ENCODE measurements at places on chromosomes 5 and 9. TPM values are rescaled to one million over a fixed set of nuclear protein-coding genes. Genes with fewer than 3 reads are reported as not detected.

The DAB2IP gene
- total RNA-seq, result 18.4 TPM

- DNase-seq, result no peak
These were observed 66.3 kb downstream of the PRELID2 start for GRCh38 chr5:145768863-145769262.

GRCh38 chr9:2263665-2264064 lies 248.5 kb downstream of the SMARCA2 start:
- no peak for DNase-seq

DNA sequence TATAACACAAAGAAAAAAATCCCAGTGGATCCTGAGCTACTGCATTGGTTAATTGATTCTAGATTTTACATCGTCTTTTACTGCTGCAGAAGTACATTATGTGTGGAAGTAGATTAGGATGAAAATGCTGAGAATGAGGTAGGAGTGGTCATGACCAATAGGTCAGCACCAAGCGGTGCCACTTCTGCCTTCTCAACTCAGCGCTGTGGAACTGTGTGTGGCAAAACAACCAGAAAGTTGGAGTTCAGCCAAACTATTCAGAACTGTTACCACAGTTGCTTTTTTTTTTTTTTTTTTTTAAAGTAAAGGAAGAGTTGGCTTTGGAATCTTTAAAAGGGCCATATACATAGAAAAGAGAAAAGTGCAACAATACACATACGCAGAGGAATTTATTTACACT lies 24.2 kb downstream of the POU5F2 start:
- DNase-seq, result no peak

DNA sequence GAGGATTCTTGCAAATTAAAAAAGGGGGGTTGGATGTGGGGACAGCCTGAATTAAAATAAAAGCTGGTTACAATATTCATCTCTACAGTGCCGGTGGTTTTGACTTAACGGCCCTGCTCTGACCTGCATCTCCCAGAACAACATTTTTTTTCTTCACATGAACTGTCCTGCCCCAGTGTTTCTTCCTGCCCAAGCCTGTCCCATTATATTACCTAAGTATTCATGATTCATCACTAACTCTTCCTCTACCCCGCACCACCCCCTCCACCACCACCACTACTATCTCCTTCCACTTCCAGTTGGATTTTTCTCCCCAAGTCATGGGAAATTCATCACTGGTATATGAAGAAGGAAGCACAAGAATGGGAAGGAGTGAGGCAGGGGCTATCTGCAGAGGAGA lies 90.1 kb downstream of the ZFAND5 start:
- DNase-seq, result no peak

- no peak for DNase-seq
These were observed 4.4 kb upstream of the OR2S2 start for GRCh38 chr9:35962126-35962906.

GRCh38 chr9:12614488-12614887 lies 78.7 kb upstream of the TYRP1 start:
- no peak for DNase-seq

The PCDHGA9 gene
- total RNA-seq, result 0.15 TPM

The EIF4E1B gene
- total RNA-seq, result not detected

DNA sequence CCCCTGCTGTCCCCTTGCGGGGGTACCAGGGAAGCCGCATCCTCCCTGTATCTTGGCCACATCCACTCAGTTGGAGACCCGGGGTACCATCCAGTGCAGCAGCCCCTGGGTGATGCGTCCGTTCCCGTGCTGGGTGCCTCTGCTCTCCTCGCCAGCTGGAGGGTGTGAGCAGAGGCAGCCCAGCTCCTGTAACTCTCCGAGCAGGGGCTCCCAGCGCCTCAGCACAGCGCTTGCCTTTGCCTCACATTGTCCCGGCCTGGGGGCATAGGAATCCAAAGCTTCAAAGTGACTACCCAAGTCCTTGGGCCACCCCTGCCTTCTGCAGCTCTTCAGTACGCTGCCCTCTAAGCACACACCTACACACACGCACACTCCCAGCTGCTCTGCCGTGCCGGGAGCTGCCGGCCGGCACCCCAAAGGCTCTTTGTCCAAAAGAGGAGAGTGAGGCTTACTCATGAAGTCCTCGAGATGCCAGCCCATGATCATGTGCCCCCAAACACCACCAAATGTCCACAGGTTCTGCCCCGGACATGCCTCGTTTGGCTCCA lies 733 bp downstream of the ANGPTL2 start:
- DNase-seq, result no peak

The FLT4 gene
- 0.44 TPM for total RNA-seq

- no peak for DNase-seq
These were observed 12.7 kb downstream of the NIPBL start for GRCh38 chr5:36889264-36889663.

DNA sequence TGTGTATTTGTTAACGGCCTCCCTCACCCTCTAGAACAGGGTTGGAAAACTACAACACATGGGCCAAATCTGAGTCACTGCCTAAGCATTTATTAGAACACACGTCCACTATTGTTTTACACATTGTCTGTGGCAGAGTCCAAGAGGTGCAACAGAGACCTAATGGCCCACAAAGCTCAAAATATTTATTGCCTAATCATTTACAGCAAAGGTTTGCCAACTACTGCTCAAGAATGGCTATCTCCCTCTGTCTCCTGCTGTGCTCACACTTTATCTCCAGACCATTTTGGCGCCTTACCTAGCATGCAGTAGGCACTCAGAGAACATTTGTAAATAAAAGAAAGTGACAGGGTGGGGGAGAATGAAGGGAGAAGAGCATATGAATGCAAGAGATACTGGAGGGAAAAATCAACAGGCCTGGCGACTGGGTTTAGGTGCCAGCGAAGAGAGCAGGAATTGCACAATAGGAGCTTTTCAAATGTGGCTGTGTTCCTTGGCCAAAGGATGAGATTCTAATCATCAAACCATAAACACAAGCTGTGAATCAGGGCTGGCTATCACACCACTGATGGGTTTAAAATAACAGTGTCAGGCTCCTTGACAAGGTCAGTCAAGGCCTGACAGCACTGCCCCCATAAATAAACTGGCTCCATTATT lies 80.3 kb downstream of the EPB41L4A start:
- no peak for DNase-seq

DNA sequence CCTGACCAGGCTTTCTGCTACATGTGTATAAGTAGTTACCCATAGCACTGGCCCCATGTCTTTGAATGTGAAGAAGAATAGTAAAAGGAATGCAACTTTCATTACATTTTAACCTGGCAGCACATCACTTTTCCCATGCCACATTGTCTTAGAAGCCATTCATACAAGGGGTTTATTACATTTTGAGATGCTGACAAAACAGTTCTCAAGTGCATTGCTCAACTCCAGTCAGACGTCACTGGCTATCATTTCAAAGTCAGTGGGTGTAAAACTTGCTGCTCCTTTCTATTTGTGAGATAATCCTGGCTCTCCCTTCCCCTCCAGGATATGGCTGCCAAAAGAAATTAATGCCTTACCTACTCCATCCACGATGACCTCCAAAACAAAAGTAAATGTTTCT lies 97.0 kb upstream of the VCAN start:
- no peak for DNase-seq

The TAF11L5 gene
- total RNA-seq, result not detected

GRCh38 chr5:151005187-151005949 lies 15.0 kb upstream of the GPX3 start:
- DNase-seq, result no peak

The ANKRD18A gene
- total RNA-seq, result 9.6 TPM

GRCh38 chr9:114287001-114287762 lies 35.7 kb upstream of the ORM1 start:
- no peak for DNase-seq

DNA sequence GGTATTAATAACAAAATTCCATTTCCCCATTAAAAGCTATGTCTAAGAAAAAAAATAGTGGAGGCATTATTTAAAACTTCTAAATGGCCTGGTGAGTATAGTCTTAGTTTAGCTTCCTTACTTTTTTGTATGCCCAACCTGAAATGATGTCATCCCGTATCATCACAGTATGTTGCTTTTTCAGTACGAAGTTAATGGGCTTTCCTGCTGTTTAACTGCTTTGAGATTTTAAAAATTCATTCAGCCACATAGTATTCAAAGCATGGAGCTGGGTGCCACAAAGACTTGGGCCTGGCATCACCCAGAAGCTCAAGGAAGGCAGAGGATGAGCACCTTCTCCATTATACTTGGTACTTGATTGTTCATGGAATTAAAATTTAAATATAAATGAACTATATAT lies 7.4 kb downstream of the F2RL2 start:
- no peak for DNase-seq

DNA sequence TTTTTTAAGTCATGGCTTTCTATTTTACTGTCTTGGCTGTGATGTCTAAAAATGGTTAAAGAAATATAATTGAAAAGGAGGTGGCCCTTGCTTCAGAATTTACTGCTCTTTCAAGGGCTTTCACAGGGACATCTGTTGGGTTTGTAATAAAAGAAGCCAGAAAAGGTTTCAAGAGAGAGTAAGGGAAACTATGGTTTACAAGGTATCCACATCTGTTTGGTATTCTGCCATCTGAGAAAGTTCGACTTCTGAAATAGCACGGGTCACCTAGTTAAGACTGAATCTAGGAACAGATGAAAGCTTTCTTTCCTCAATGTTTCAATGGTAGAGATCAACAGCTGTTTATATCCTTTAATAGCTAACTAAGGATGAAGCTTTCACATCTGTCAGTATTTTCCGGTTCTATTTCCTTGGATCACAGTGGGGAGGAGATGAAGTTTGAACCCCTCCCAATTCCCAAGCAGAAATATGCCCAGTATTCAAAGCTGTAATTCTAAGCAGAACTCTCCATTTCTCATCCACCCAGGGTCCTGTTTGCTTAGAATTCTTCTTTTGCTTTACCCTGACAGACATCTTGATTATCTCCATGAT lies 72.8 kb upstream of the IFNK start:
- DNase-seq, result no peak

DNA sequence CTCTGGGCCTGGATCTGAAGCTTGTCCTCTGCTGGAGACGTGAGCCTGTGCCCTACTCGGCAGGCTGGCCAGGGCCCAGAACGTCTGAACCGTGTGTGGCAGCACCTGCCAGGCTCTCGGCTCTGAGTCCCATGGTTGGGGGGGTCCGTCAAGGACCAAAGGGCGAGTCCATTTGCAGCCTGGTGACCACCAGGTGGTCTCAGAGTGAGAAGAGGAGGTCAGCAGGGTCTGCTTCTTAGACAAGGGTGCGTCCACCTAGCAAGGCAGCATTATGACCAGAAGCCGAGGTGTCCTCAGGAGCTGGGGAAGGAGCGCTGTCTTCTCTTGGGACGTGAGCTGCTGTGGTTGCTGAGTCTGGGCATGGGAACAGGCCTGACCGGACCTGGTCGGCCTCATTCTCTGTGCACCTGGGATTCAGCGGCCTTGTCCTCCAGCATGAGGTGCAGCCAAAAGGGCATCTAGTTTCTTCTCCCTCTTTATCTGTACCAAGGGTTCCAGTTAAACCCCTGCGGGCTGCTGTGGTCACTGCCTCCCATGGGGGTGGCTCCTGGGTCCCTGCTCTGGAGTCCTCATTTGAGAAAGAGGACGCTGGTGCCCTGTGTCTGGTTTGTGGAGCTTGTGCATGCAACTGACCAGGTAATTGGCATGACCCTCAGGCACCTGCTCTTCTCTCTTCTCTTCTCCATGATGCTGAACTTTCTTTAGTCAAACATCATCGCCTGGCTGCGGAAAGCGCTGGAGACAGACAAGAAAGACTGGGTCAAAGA lies 14.4 kb downstream of the EXOC3 start:
- DNase-seq, result no peak

- no peak for DNase-seq
These were observed 206.6 kb downstream of the ICE1 start for GRCh38 chr5:5628866-5629606.

DNA sequence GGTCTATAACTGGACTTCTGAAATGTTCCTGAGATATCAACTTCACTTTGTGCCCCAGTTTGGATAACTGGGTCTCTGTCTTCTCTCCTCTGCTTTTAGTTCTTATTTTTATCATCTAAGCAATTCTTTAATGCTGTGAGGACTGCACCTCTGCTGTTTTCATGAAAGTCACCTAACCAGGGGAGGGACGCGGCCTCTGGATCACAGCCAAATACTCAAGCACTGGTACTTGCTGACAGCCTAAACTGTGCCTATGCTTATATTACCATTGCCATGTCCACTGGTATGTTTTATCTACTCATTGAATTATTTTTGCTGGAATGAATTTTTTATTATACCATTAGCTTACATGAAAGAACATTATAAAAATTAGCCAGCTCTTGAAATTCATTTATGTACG lies 674.0 kb downstream of the DMRTA1 start:
- DNase-seq, result no peak
